Small intestine (tissue), 16 donors: ENCODE measurements at places on chromosomes 2 and 18. TPM values are rescaled to one million over a fixed set of nuclear protein-coding genes. Genes with fewer than 3 reads are reported as not detected.

Gene FBXO48
- 1.1 TPM for polyA plus RNA-seq

Gene UGT1A6
- 0.21 TPM for polyA plus RNA-seq

Gene MAPK4
- 0.71 TPM for polyA plus RNA-seq

Gene ADAM23
- polyA plus RNA-seq: 0.27 TPM

Gene DOCK10
- 6.8 TPM for polyA plus RNA-seq

Gene REV1
- polyA plus RNA-seq: 23.5 TPM

Gene ITGB6
- polyA plus RNA-seq: 3.9 TPM

DNA sequence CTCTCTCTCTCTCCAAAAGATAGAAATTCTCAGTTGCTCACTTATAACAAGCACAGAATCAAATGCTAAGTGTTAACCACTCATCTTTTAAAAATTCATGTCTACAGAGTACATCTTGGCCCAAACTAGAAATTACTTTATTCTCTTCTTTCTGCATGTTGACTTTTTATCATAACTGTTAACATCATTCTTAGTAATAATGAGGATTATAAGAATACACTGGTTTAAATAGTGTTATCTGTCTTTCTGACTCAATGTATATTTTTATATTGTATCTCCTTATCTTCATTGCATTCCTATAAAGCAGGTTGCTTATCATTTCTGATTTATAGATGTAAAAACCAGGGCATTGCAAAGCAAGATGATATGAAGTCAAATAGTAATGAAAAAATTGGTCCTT, 17.8 kb upstream of the KLF7 start:
- H3K36me3 ChIP-seq: no peaks in the 10 kb centered on the region
- H3K27ac ChIP-seq: no peak overlapping the region
- DNase-seq: no peak
- no peaks in the 10 kb centered on the region for H3K27me3 ChIP-seq

DNA sequence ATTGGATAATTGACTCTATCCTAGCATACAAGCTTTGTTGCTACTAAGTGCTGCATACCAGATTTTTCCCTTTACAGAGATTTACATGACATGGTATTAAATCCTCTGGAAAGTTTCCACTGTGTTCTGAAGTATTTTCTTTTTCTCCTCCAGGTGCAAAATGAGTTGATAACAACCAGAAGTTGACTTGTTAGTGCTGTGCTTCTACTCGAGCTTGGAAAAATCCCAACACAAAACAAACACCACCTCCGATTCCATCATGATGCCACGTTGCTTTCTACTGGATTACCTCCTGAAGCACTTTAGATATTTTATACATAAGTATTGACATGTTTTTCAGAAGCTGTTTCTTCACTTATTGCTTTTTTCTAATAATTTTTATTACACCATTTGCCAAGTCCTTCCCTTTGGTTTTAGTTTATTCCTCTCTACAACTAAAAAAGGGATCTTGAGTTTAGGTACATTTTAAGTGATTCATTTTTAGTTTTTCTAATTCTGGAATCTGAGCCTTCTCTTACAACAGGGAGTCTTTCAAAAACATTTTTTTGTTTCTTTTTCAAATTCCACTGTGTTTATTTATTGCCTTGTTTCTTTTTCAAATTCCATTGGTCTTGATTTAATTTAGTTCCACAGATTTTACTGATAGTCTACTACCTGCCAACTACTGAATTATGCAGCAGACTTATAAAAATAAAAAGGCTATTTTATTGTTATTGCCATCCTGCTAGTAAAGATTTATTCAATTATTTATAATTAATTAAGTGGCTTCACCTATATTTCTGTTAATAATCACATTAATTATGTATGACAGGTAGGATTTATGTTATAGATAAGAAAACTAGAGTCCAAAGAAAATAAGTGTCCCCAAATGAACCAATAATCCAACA, 143.4 kb downstream of the PPP1R1C start:
- H3K4me1 ChIP-seq: no peaks in the 10 kb centered on the region
- H3K27me3 ChIP-seq: no peaks in the 10 kb centered on the region
- no peak overlapping the region for H3K27ac ChIP-seq
- no peak overlapping the region for H3K4me3 ChIP-seq
- DNase-seq: no peak
- H3K36me3 ChIP-seq: no peaks in the 10 kb centered on the region

- no peak overlapping the region for H3K27ac ChIP-seq
- H3K4me3 ChIP-seq: no peak overlapping the region
- no peaks in the 10 kb centered on the region for H3K27me3 ChIP-seq
- no peak for DNase-seq
- no peaks in the 10 kb centered on the region for H3K36me3 ChIP-seq
Measured at GRCh38 chr2:133177196-133177595, 391.1 kb downstream of the NCKAP5 start.

DNA sequence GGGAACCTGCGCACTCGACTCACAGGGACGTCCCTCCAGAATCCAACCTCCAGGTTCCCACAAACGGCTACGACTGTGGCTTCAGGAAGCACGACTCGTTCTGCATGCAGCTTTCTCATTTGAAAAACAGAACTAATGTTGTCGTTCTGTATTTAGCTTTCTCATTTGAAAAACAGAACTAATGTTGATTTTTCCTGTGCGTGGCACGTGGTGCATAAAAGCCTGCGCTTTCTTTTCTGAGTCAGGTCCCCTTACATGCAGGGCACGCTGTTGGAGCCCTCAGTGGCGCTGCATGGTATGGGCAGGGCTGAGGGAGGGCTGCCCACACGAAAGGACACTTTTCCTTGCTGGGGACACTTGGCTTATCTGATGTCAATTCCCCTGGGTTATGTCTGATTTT, 124.3 kb downstream of the TMEM18 start:
- no peaks in the 10 kb centered on the region for H3K27me3 ChIP-seq
- H3K27ac ChIP-seq: no peak overlapping the region
- H3K36me3 ChIP-seq: no peaks in the 10 kb centered on the region
- no peak for DNase-seq

GRCh38 chr2:53051157-53051556, 716.4 kb upstream of the CHAC2 start:
- H3K27ac ChIP-seq: no peak overlapping the region
- no peaks in the 10 kb centered on the region for H3K27me3 ChIP-seq
- DNase-seq: no peak
- H3K4me1 ChIP-seq: no peaks in the 10 kb centered on the region
- H3K36me3 ChIP-seq: no peaks in the 10 kb centered on the region
- no peak overlapping the region for H3K4me3 ChIP-seq

DNA sequence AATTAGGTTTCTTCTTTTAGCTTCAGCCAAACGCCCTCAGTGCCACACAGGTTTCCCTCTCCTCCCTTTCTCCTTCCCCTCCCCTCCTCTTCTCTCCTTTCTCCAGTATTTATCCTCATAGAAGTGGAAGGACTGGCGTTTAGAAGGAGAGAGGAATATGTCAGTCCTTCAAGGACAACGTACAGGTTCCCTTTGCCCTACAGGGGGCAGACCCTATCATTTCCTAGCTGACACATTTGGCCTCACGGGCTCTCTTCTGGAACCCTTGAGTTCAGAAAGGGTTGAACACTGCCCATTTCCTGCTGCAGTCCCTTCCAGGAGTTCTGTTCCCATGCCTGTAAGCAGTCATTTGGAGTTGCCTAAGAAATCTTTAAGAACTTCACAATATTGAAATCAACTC, 46.1 kb downstream of the CDCA7 start:
- DNase-seq: no peak
- H3K27me3 ChIP-seq: peaks cover 14% of the 10 kb centered on the region
- H3K4me3 ChIP-seq: no peak overlapping the region
- H3K27ac ChIP-seq: no peak overlapping the region
- H3K4me1 ChIP-seq: peaks cover 2% of the 10 kb centered on the region

GRCh38 chr2:232129483-232129882, 168.0 kb downstream of the DIS3L2 start:
- no peaks in the 10 kb centered on the region for H3K4me1 ChIP-seq
- no peaks in the 10 kb centered on the region for H3K27me3 ChIP-seq
- no peak for DNase-seq
- H3K27ac ChIP-seq: no peak overlapping the region

DNA sequence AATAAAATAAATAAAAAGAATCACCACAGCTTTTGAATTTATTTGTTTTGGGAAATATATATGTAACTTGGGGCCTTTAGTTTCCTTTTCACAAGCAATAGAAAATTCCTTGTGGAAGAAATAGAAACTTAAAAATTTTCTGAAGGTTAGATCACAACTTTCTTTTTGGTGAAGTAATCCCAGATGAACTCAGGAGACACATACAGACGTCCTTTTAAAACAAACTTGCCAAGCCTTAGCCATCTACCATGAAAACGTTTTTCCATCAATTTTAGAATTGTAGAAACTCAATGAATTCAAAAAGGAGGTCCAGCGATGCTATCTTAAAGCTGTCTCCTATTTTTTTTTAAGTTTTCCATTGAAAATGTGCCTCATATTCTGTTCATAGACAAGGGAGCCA, 225.6 kb downstream of the ASXL3 start:
- no peak overlapping the region for H3K4me3 ChIP-seq
- no peaks in the 10 kb centered on the region for H3K27me3 ChIP-seq
- no peaks in the 10 kb centered on the region for H3K36me3 ChIP-seq
- DNase-seq: no peak
- H3K27ac ChIP-seq: no peak overlapping the region

- no peak overlapping the region for H3K4me3 ChIP-seq
- DNase-seq: no peak
- no peak overlapping the region for H3K27ac ChIP-seq
Measured at GRCh38 chr2:29218550-29219125, 103.4 kb downstream of the CLIP4 start.

DNA sequence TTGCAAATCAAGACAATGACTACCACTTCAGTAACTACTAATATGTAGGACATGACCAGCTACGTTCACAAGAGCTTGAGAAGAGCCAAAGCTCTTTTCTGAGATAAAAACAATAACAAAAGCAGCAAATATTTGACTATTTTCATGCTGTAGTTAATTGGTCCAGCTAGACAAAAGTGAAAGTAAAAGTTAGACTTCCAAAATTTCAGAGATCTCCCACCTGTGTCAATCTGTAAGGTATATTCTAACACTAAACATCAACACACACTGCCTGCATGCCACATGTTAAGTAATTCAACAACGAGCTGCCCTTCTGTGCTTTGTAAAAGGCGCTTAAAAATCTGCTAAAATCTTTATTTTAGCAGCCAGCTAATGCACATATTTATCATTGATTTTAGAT, 185.9 kb downstream of the SLC39A10 start:
- H3K4me1 ChIP-seq: no peaks in the 10 kb centered on the region
- H3K4me3 ChIP-seq: no peak overlapping the region
- no peaks in the 10 kb centered on the region for H3K36me3 ChIP-seq
- no peak for DNase-seq
- no peak overlapping the region for H3K27ac ChIP-seq

GRCh38 chr2:27796791-27797765, 25.6 kb downstream of the MRPL33 start:
- H3K36me3 ChIP-seq: no peaks in the 10 kb centered on the region
- no peaks in the 10 kb centered on the region for H3K27me3 ChIP-seq
- DNase-seq: no peak
- peaks cover 10% of the 10 kb centered on the region for H3K4me1 ChIP-seq
- no peak overlapping the region for H3K27ac ChIP-seq
- no peak overlapping the region for H3K4me3 ChIP-seq

- DNase-seq: peak; percentile 18
- no peaks in the 10 kb centered on the region for H3K27me3 ChIP-seq
- no peak overlapping the region for H3K4me3 ChIP-seq
- no peak overlapping the region for H3K27ac ChIP-seq
Measured at GRCh38 chr2:149019768-149020167, 18.7 kb upstream of the LYPD6B start.

- H3K27ac ChIP-seq: peak overlapping the region; percentile 41
- no peaks in the 10 kb centered on the region for H3K36me3 ChIP-seq
- no peak for DNase-seq
- no peak overlapping the region for H3K4me3 ChIP-seq
- no peaks in the 10 kb centered on the region for H3K4me1 ChIP-seq
- no peaks in the 10 kb centered on the region for H3K27me3 ChIP-seq
Measured at GRCh38 chr18:55509631-55510324, 78.2 kb downstream of the TCF4 start.

DNA sequence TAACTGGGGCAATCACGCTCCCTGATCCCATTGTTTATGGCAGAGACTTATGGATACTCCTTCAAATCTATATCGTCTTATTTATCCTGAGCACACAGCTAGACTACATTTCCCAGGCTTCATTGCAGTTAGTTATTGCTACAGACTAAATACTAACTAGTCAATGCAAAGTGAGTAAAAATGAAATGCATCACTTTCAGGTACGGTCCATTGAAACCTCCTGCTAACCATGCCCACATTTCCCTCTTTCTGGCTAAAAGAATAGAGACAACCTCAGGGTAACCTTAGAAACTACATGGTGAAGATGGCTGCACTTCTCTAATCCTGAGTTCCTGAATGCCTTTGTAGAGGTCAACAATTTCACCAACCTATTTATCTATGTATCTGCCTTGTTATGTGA, 437.4 kb downstream of the EPHA4 start:
- H3K36me3 ChIP-seq: no peaks in the 10 kb centered on the region
- H3K4me3 ChIP-seq: no peak overlapping the region
- H3K27ac ChIP-seq: no peak overlapping the region
- DNase-seq: no peak
- no peaks in the 10 kb centered on the region for H3K4me1 ChIP-seq

GRCh38 chr18:6982398-6982797, 135.2 kb downstream of the LAMA1 start:
- H3K27ac ChIP-seq: no peak overlapping the region
- no peak for DNase-seq
- no peaks in the 10 kb centered on the region for H3K4me1 ChIP-seq

GRCh38 chr18:56489893-56490292, 148.5 kb downstream of the TXNL1 start:
- H3K36me3 ChIP-seq: no peaks in the 10 kb centered on the region
- H3K27ac ChIP-seq: no peak overlapping the region
- no peaks in the 10 kb centered on the region for H3K4me1 ChIP-seq
- DNase-seq: no peak

- no peaks in the 10 kb centered on the region for H3K36me3 ChIP-seq
- no peaks in the 10 kb centered on the region for H3K27me3 ChIP-seq
- H3K27ac ChIP-seq: no peak overlapping the region
- H3K4me1 ChIP-seq: no peaks in the 10 kb centered on the region
- DNase-seq: no peak
Measured at GRCh38 chr2:222993920-222994650, 57.9 kb upstream of the KCNE4 start.

GRCh38 chr2:120673571-120674061, 62.1 kb upstream of the GLI2 start:
- no peaks in the 10 kb centered on the region for H3K36me3 ChIP-seq
- no peak overlapping the region for H3K27ac ChIP-seq
- no peak for DNase-seq
- peaks cover 6% of the 10 kb centered on the region for H3K4me1 ChIP-seq

- H3K27ac ChIP-seq: no peak overlapping the region
- H3K27me3 ChIP-seq: no peaks in the 10 kb centered on the region
- no peak for DNase-seq
- H3K36me3 ChIP-seq: peaks cover 27% of the 10 kb centered on the region
Measured at GRCh38 chr2:222622910-222623309, 33.0 kb downstream of the FARSB start.

DNA sequence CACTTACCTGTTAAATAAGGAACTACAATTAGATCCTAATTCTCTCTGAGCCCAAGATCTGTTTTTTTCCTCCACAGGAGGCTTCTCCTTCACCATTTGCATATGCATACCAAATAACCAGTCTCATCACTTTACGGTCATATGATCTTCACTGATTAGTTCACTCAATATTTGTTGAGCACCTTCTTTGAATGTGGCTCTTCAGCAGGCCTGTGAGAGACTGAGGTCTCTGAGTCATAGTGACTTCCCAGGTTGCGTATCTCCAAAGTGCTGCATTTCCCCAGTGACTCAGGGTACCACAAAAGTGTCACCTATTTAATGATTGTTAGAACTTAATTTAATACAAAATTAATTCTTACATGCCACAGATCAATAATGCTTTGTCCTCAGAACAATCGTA, 108.8 kb upstream of the TRIB2 start:
- H3K36me3 ChIP-seq: no peaks in the 10 kb centered on the region
- no peak overlapping the region for H3K27ac ChIP-seq
- H3K27me3 ChIP-seq: no peaks in the 10 kb centered on the region
- no peak for DNase-seq
